ENCODE measurements at places on chromosomes 11 and 22. TPM values are rescaled to one million over a fixed set of nuclear protein-coding genes. Genes with fewer than 3 reads are reported as not detected.

DNA sequence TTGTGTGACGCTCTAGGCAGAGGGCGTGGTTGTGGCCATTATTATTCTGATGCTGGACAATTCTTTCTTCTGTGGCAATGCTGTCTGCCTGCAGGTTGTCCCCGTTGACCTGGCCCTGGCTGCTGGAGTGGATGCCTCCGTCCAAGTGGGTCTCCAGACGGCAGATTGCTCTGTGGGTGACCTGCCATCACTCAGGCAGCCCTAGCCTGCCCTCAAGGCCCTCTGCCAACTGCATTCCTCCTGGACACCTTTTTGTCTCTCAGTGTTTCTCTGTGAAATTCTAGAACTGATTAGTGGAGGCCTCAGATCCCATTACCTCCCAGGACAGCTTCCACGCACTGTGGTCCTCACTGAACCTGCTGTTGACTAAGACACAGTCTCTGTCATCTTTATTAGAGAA is 86.7 kb downstream of the TBC1D22A start:
- no peak overlapping the region for H3K4me3 ChIP-seq
- no peak overlapping the region for H3K27ac ChIP-seq
- DNase-seq, result no peak
- H3K4me1 ChIP-seq, result no peaks in the 10 kb centered on the region

Gene DDTL
- total RNA-seq, result not detected

- no peaks in the 10 kb centered on the region for H3K36me3 ChIP-seq
- no peak overlapping the region for H3K27ac ChIP-seq
- no peaks in the 10 kb centered on the region for H3K4me1 ChIP-seq
- no peak overlapping the region for H3K4me3 ChIP-seq
These were observed 8.7 kb upstream of the LTO1 start for GRCh38 chr11:69683764-69684333.

DNA sequence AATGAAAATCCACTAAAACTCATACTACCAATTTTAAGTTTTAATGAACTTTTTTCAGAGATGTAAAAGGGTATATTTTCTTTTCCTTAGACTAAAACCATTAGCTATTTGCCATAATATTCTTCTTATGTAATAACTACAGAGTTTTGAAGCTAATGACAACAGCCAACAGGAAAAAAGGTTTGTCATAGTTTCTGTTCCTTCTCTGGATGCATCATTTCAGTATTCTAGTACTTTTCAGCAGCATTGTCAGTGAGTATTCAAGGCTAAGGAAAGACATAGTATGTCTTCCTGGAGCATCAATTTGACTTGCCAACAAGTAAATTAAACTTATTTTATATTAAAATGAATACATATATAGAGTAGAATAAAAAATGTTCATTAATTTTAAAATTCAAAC is 166.0 kb downstream of the METTL15 start:
- no peaks in the 10 kb centered on the region for H3K27me3 ChIP-seq
- no peak for DNase-seq
- H3K4me1 ChIP-seq, result no peaks in the 10 kb centered on the region
- no peak overlapping the region for H3K4me3 ChIP-seq
- H3K27ac ChIP-seq, result no peak overlapping the region
- no peaks in the 10 kb centered on the region for H3K36me3 ChIP-seq

Gene MYBPC3
- total RNA-seq, result not detected

- no peak for DNase-seq
- H3K4me1 ChIP-seq, result no peaks in the 10 kb centered on the region
- H3K27me3 ChIP-seq, result no peaks in the 10 kb centered on the region
- no peaks in the 10 kb centered on the region for H3K36me3 ChIP-seq
- no peak overlapping the region for H3K27ac ChIP-seq
- H3K4me3 ChIP-seq, result no peak overlapping the region
These were observed 51.7 kb upstream of the FBXO3 start for GRCh38 chr11:33825854-33826560.

Measured in Panc1 (cell line).